Dorsolateral prefrontal cortex (tissue), 122 donors: ENCODE measurements at places on chromosomes 3 and 15.

DNA sequence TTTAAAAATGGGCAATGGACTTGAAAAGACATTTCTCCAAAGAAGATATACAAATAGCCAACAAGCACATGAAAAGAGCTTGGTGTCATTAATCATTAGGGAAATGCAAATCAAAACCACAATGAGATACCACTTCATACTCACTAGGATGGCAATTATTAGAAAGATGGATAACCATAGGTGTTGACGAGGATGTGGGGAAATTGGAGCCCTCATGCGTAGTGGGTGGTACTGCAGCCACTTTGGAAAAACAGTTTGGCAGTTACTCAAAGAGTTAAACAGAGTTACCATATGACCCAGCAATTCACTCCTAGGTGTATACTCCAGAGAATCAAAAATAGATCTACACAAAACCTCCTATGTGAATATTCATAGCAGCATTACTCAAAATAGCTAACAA lies 27.4 kb downstream of the RPLP1 start:
- no peak for DNase-seq

DNA sequence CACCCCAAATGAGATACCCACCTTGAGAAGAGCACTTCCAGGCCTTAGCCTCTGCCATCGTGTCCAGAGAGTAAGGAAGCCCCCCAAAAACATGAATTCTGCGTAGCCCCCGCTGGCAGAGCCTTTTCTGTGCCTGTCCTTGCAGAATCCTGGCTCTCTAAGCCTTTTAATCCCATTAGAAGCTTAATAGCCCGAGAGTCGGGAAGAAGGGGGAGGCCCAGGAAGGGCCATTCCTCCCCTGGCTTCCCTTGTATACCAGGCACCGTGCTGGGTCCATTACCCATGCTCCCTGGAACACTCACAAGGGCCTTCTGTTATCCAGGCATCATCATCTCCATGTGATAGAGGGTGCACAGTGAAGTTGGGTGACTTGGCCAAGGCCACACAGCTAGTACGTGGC lies 7.1 kb downstream of the SPTBN5 start:
- no peak for DNase-seq

DNA sequence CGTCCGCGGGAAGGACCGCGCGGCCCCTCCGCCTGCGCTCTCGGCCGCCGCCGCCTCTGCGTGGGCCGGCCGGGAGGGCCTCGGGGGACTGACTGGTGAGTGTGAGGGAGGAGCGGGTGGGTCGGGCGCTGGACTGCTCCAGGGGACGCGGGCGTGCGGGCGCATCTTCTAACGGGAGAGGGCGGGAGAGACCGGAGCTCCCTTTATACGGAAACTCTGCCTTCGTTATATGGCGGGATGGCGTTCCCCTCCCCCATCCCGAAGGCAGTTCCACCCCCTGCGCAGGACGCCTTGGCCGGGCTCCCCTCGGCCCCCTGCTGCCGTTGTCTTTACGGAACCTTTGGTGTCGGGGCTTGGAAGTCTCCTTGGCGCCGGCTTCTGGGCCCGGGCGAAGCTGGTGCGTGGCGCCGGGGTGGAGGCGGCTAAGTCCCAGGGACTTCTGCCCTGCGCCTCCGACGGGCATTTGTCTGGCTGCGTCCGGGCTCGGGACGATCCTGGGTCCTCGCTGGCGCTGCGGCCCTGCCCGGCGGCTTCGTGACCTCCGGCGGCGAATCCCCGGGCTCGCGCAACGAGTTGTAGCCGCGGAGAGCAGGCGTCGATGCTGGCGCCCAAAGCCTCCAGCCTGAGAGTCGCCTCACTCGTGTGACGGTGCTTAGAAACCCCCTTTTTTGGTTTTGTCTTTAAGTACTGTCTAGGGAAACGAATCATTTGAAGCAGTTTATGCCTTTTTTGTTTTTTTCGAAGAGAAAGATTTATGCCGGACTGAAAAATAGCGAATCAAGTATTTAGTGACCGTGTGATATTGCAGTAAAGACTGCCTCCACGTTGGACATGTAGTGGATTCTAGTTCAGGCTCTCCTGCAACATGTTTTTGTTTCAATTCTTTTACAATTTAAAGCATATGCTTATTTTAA lies 623 bp downstream of the ZNF639 start:
- DNase-seq = peak; percentile 70

DNA sequence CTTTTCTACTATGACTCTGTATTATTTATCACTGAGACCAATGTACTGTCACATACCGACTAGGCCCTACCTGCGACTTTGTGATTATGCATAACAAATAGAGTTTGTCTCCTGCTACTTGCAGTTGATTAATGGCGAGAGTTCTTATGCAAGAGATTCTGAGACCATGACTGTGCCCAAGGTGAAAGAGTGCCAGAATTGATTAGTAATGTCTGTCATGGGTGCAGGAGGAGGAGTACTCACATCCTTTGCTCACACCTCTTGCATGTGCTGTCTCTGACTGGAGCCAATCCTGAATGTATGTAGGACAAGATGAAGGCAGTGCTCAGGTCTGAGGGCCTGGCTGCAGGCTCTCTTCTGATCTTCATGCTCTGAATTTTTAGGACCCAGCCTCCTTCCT lies 260.7 kb downstream of the THSD4 start:
- DNase-seq = no peak

DNA sequence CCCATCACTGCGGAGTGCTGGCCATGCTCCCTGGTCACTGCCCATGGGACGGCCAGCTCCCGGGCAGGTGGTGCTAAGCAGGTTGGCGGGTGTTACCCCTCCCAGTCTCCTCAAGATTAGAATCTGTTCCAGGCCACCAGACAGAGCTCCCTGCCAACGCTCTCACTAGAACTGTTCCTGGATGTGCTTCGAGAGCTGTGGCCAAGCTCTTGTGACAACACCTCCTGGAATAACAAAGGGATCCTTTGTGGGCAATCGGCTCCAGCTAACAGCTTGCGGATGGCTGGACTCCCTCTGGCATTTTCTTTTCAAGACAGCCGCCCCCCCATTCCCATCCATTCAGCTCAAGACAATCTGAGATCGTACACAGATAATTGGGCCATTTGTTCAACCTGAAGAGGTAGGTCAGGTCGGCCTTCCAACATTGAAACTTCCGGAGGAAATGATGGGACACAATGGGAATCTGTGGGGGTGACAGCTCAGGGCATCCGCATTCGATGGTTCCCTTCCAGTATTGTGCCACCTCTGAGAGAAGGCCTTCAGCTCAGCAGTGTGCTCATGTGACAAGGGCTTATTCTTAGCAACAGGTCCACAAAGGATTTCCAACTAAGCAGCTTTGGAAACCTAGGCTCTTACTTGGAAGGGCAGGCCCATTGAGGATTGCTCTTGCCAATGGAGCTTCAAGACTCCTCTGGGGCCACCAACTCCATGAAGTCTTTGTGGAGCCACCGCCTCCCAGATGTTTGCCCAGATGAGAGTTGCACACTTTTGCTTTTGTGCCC lies 11.6 kb upstream of the EPHB3 start:
- DNase-seq = no peak

- DNase-seq = no peak
Observed at GRCh38 chr15:82231233-82231632, 31.3 kb downstream of the EFL1 start.

- DNase-seq = no peak
Observed at GRCh38 chr15:65085990-65086679, 9.6 kb downstream of the KBTBD13 start.

- DNase-seq = no peak
Observed at GRCh38 chr3:38573556-38573955, 75.9 kb downstream of the SCN5A start.

- no peak for DNase-seq
Observed at GRCh38 chr3:139120086-139121056, 75.7 kb upstream of the PRR23C start.

DNA sequence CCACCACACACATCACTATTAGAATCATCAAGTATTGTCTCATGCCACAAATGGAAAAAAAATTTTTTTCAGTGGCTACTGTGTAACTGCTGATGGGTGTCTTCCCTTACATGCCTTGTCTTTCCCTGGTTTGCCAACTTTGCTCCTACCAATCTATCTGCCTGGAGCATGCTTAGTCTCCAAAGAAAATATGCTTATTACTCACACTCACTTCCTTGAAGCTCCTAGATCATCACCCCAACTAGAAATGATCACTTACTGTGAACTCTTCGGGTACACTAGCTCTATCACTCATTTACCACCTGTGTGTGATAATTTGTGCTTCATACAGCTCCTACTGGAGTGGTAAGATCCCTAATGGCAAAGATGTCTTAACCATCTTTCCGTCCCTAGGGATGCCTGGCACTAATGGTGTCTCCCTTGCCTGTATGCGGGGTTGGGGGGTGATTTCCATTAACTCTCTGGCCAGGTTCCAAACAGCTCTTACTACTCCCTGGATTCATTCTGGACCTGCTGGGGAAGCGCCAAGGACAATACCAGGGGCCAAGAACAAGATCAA lies 799 bp downstream of the VPS33B start:
- DNase-seq = no peak

DNA sequence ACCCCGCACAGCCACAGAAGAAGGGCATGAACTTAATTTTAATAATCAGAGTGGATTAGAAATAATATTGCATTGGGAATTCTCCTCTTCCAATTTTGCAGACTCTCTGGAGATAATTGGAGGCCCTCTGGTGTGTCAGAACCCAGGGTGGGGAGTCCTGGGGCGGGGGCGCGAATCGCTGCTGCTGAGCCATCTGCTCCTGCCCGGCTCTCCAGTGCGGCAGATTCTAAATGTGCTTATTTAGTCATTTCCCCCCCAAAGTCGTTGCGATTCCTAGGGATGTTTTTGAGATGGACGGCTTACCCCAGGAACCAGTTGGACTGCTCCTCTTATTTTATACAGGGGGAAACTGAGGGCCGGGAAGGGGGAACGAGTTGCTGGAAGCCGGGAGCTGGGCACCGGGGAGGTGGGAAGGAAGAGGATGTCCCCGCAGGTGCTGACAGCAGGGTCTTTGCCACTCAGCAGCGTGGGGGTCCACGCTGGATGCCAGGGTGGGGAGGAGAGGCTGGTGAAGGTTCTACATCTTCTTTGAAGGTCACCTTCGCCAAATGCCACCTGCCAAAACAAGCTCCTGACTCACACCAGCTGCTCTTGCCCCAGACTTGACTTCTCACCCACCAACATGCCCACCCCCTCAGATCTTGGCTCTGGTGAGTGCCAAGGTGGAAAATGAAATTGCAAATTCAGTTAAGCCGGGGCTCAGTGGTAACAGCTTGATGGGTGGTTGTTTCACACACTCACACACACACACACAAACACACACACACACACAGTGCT lies 91.3 kb upstream of the PRR23E start:
- no peak for DNase-seq

- DNase-seq = no peak
Observed at GRCh38 chr3:45607790-45608189, 13.2 kb downstream of the LIMD1 start.

GRCh38 chr15:40471105-40471807 lies 472 bp downstream of the CHST14 start:
- DNase-seq = no peak

DNA sequence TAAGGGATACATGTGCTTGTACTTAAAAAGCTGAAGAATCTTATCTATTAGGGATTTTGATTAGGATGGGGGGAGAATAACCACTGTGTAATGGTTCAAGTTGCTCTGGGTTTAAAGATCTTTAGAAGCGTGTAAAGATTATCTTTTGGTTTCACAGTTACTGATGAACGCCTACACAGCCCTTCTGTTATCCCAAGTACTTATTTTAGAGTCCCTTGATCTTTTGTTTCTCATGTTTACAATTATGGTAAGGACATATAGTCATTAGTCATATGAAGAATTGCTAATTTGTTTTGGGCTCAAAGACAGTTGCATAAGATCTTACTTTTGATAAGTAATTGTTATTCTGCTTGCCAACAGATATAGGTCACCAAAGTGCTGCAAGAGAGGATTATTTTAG lies 160.1 kb downstream of the PLCL2 start:
- no peak for DNase-seq

GRCh38 chr15:61946778-61947177 lies 113.5 kb downstream of the VPS13C start:
- no peak for DNase-seq

GRCh38 chr15:40252141-40252437 lies 13.2 kb downstream of the PAK6 start:
- DNase-seq = no peak

DNA sequence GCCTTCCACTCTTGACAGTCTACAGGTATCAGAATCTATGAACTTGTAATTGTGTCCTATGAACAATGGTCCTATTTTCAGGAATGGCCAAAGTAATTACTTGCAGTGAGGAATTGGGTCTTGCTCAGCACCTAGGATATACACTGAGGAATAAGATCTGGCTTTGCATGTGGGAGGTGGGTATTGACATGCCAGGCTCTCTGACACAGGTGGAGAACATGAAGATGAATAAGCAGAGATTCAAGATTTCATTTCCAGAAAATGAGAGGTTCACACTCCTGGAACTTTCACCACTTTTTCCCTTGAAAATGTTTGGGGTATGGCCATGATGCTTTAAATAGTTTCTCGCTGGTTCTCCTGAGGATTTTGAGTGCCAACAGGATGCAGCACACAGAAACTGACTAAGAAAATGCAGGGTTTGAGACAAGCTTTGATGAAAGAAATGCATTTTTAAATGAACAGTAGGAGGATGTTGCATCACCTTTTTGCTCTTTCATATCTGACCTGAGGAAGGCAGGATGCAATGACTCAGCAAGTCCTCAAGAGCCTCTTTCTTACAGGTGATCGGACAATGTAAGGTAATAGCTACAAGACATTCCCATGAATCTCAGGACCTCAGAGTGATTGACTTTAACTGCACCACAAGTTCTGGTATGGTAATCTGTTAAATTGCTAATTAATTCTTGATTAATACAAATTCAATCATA lies 3.7 kb downstream of the HRG start:
- no peak for DNase-seq

- no peak for DNase-seq
Observed at GRCh38 chr3:12232785-12233300, 56.0 kb upstream of the PPARG start.

GRCh38 chr3:194879991-194880939 lies 194.6 kb downstream of the FAM43A start:
- DNase-seq = peak; percentile 24

DNA sequence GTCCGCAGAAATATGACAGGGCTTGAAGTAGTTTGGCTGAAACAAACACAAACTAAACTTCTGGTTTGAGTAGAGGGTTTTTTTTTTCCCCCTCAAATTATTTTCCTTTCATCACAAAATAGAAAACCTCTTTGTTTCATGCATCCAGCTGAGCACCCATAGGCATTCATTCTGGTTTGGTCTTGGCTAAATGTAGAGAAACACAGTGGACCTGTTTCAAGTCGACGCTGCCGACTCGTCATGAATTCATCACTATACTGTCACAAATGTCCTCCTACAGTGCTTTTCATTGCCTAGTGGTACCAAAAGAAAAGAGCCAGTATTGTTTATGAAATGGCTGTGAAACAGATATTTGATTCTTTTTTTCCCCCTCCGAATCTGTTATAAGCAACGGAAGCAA lies 52.4 kb upstream of the GYG1 start:
- no peak for DNase-seq

DNA sequence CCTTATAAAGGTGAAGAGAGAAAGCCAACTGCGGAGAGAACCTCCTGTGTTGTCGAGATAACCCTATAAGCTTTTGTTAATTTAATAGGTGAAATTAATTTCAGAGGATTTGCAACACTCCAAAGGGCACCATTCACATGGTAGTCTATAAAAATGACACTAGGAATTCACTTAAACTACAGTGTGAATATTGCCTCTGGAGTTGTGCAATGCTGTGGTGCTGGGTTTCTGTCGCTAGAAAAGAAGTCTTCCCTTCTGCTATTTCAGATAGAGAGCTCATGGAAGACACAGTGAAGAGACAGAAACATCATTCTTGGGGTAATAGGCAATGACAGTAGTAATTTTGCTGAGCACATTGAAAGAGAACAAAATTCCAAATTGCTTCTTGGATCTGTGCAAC lies 28.8 kb upstream of the PROK2 start:
- no peak for DNase-seq

- DNase-seq = no peak
Observed at GRCh38 chr3:113532698-113533533, 561 bp downstream of the SIDT1 start.
